ENCODE measurements at places on chromosomes 6 and 20. TPM values are rescaled to one million over a fixed set of nuclear protein-coding genes. Genes with fewer than 3 reads are reported as not detected.

Gene RBPJL
- not detected for total RNA-seq

GRCh38 chr6:85675030-85675819 is 32.5 kb upstream of the SYNCRIP start:
- H3K4me1 ChIP-seq, result peaks cover 6% of the 10 kb centered on the region
- H3K27me3 ChIP-seq, result no peaks in the 10 kb centered on the region
- no peaks in the 10 kb centered on the region for H3K36me3 ChIP-seq
- DNase-seq, result peak; percentile 54

- H3K27me3 ChIP-seq, result no peaks in the 10 kb centered on the region
- no peak for DNase-seq
These were observed 177.4 kb downstream of the TAF4 start for GRCh38 chr20:61888101-61888865.

- peak overlapping the region; percentile 49 for H3K27ac ChIP-seq
- H3K4me3 ChIP-seq, result peak overlapping the region; percentile 66
- DNase-seq, result no peak
These were observed 808 bp downstream of the SDC4 start for GRCh38 chr20:45347297-45347935.

DNA sequence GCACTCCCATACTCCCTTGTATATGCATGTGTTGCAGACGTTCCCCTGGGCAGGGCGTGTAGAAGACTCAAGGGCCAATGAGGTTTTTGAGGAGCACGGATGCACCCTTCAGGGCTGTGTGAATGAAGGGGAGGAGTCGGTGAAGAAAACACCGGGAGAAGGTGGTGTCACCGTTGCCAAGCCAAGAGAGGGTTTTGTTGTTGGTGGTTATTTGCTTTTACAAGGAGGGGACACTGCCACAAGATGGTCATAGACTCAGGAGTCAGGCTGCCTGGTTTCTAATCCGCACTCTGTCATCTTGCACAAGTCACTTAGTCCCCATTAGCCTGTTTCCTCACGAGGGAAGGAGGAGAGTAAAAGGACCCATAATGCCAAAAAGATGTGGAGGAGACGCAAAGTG is 124.0 kb downstream of the PXDC1 start:
- H3K27me3 ChIP-seq, result no peaks in the 10 kb centered on the region
- H3K4me1 ChIP-seq, result no peaks in the 10 kb centered on the region
- DNase-seq, result no peak

DNA sequence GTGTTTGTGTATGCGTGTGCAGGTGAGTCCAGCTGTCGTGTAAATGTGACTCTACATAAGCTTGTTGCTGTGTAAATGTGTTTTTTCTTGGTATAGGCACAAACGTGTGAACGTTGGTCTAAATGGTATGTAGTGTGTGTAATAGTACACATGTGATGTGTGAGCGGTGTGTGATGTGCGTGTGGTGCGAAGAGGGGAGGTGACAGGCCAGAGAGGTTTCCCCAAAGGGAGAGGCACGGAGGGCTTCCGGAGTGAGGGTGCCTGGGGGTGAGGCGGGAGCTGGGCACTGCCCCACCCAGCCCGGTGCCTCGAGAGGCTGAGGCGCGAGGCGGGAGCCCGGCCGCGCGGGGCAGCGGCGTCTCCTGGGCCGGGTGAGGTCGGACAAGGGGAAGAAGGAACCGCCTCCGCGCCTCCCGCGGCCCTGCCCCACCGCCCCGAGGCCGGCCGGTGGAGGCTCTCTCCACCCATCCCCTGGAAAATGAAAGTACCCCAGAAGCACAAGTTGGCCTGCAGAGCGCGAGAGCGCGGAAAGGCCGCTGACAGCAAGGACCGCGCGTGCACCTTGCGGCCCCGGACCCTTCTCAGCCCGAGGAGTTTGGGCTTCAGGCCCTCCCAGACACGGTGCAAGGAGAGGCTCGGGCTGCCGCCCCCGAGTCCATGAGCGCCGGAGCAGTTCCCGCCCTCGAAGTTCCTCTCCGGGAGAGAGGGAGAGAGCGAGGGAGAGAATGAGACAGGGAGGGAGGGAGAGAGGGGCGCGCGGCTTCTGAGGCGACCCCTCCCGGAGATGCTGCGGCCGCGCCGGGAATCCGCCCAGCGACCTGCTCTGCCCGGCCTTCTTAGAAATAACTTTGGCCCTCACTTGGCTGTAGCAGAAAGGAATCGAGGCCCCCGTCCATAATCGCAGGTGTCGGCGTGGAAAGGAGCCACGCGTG is 43.2 kb upstream of the OSTM1 start:
- peak overlapping the region; percentile 27 for H3K4me3 ChIP-seq
- DNase-seq, result peak; percentile 21
- peaks cover 100% of the 10 kb centered on the region for H3K27me3 ChIP-seq
- peaks cover 3% of the 10 kb centered on the region for H3K4me1 ChIP-seq
- no peak overlapping the region for H3K27ac ChIP-seq
- no peaks in the 10 kb centered on the region for H3K36me3 ChIP-seq

DNA sequence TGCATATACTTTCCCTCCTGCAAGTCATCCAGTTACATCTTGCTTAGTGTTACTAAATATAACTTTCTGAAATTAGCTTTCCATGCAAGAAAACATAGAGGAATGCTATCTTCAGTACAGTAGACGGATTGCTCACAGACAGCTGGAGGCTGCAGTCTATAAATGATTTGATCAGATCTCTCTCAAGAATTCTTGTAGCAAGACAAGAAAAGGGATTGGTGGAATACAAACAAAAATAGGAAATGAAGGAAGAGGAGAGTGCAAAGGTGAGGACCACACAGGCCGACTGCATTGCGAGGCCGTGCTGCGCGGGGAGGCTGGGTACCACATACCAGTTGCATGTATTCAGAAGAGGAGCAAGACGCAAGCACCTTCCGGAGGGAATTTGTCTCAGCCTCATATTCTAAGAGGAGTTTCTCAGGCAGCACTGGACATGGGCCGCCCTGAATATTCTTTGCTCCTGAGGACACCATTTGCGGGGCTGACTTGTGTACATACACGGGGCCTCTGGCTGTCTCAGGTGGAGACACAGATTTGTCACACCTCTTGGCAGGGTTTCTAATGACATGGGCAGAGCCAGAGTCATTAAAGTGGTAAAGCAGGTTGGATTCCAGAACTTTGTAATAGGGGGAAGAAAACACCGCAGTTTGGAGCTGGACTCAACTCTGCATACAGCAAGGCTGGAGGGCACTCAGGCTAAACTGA is 22.7 kb upstream of the KIF25 start:
- H3K27me3 ChIP-seq, result no peaks in the 10 kb centered on the region
- H3K4me1 ChIP-seq, result peaks cover 10% of the 10 kb centered on the region
- no peak overlapping the region for H3K4me3 ChIP-seq
- H3K27ac ChIP-seq, result peak overlapping the region; percentile 24

DNA sequence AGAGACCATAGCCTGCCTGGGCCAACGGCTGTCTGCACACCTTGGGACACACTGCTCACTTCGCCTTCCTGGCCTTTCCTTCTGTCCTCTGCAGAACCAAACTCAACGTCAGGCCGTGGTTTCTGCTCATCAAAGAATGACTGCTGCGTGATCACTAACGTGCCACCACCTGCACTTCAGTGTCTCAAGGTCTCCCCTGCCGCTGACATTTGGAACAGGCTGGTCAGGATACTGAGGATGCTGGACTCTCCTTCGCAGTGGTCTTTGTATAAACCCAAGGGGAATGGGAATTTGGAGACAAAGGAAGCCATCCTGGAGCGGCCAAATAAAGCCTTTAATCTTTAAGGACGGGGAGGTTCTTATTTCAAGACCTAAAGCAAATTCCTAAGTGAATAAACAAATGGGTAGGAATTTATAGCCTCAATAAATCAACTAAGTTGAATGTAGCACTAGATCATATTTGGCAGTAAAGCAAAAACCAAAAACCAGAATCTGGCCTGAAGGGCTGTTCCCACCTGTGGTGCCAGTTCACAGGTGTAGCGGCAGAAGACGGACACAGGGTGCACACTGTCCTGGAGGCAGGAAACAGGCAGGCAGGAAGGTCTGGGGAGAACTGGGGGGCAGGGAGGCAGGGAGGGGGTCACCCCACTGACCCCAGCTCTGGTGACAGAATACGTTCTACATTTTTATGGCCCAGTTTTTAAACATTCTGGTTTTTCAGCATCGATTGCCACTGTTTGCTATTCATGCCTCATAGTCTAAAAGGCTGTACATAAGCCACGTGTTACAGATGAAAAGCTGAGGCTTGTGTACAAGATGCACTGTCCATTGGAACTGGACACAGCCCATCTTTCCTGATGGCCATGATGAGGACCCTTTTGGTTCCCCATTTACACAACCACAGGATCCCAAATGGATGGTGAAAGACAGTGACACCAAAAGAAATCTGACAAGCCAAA is 36.6 kb downstream of the ABHD12 start:
- H3K36me3 ChIP-seq, result no peaks in the 10 kb centered on the region
- peaks cover 24% of the 10 kb centered on the region for H3K4me1 ChIP-seq
- H3K27ac ChIP-seq, result peak overlapping the region; percentile 47
- no peak for DNase-seq
- H3K4me3 ChIP-seq, result no peak overlapping the region
- no peaks in the 10 kb centered on the region for H3K27me3 ChIP-seq

GRCh38 chr6:11009353-11009752 is 34.8 kb downstream of the ELOVL2 start:
- DNase-seq, result peak; percentile 60
- no peaks in the 10 kb centered on the region for H3K36me3 ChIP-seq
- peaks cover 9% of the 10 kb centered on the region for H3K4me1 ChIP-seq
- H3K27ac ChIP-seq, result no peak overlapping the region
- H3K4me3 ChIP-seq, result no peak overlapping the region

Gene PKIB
- total RNA-seq, result 69.1 TPM

DNA sequence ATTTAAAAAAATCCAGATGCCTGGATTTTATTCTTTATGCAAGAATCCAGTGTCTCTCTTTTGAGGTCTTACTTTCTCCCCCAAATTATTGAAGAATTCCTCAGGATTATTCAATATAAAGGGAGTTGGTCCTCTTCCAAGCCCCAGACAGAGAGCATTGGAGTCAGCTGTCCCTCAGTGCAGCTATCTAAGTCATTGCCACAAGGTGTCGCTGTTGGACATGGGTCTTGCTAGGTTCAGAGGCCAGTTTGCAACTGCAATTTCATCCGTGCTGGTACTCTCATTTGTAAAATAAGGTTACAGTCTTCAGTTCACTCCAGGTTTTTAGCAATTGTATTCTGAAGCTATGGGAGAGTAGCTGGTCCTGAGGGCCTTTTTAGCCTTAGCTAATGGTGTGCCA is 27.8 kb downstream of the CCN2 start:
- H3K27me3 ChIP-seq, result no peaks in the 10 kb centered on the region
- H3K4me3 ChIP-seq, result no peak overlapping the region
- DNase-seq, result peak; percentile 79
- no peaks in the 10 kb centered on the region for H3K4me1 ChIP-seq

- H3K27ac ChIP-seq, result no peak overlapping the region
- H3K4me3 ChIP-seq, result no peak overlapping the region
- H3K36me3 ChIP-seq, result no peaks in the 10 kb centered on the region
These were observed 7.3 kb upstream of the LBP start for GRCh38 chr20:38338849-38339520.

Gene PRDM13
- total RNA-seq, result not detected

DNA sequence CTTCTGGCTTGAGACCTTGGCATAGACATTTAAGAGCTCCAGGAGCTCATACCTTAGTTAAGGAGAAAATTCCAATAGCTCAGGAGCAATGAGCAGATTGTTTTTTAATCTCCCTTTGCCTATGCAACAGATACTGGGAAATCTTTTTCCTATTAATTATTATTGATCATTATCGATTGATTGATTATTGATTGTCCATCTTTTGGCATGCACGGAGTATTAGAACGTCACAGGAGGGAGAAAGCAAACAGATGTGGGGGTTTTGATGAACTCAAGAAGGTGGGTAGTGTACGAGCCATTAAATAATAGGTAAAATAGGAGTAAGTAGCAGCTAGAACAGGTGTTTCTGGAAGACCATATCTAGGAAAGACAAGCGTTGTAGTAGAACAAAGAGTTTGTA is 205.0 kb downstream of the DOK5 start:
- no peak overlapping the region for H3K27ac ChIP-seq
- no peaks in the 10 kb centered on the region for H3K27me3 ChIP-seq
- no peak for DNase-seq
- H3K36me3 ChIP-seq, result no peaks in the 10 kb centered on the region

Gene DLL1
- 4.7 TPM for total RNA-seq

DNA sequence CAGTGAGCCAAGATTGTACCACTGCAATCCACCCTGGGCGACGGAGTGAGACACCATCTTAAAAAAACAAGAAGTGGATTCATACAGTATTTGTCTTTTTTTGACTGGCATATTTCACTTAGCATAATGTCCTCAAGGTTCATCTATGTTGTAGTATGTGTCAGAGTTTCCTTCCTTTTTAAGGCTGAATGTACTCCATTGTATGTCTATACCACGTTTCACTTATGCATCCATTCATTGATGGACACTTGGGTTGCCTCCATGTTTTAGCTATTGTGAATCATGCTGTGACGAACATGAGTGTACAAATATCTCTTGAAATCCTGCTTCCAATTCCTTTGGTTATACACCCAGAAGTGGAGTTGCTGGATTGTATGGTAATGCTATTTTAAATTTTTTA is 28.9 kb upstream of the FAM83D start:
- no peak overlapping the region for H3K4me3 ChIP-seq
- H3K27ac ChIP-seq, result no peak overlapping the region
- no peak for DNase-seq
- H3K36me3 ChIP-seq, result no peaks in the 10 kb centered on the region
- H3K27me3 ChIP-seq, result peaks cover 4% of the 10 kb centered on the region
- no peaks in the 10 kb centered on the region for H3K4me1 ChIP-seq

DNA sequence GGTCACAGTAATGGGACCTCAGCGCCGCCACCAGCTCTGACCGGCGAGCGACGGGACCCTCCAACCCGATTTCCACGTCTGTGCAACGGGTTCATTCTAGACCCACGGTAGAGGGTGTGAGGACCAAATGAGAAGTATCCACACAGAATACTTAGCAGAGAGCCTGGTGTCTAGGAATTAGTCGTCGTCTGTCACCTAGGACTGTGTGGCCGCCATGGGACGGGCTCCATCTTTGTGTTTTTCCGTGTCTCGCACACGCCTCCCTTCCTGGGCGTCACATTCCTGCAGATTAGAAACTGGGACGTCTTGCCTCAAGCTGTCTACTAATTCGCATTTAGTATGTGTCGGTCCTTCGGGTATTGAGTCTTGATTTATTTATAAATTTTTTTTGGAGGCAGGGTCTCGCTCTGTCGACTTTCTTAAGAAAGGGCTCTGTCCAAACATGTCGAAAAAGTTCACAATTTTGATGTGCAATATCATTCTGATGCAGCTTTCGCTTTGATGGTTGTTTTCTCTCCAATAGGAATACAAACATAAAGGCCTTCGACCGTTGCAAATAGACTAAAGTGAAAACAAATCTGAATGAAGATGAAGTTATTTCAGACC is 563 bp downstream of the MGME1 start:
- H3K4me3 ChIP-seq, result peak overlapping the region; percentile 95
- H3K4me1 ChIP-seq, result peaks cover 51% of the 10 kb centered on the region
- H3K27ac ChIP-seq, result peak overlapping the region; percentile 99
- peak; percentile 50 for DNase-seq
- no peaks in the 10 kb centered on the region for H3K36me3 ChIP-seq
- no peaks in the 10 kb centered on the region for H3K27me3 ChIP-seq

DNA sequence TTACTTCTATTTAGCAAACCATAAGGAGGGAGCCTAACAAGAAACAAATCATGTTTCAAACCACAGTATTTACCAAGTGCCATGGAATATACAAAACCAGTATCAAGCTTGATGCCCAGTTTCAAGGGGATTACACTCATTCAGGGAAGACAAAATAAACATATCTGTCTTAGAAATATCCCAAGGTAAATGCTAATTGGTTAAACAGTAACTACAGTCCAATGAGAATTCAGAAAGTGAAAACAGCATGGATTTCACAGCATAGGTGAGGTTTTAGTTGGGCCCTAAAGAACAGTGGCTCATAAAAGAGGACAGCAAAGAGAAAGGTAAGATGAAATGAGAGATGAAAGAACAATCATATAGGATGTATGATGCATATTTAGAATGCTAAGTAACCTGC is 110.3 kb downstream of the CHD6 start:
- no peak overlapping the region for H3K27ac ChIP-seq
- H3K4me3 ChIP-seq, result no peak overlapping the region
- peaks cover 12% of the 10 kb centered on the region for H3K36me3 ChIP-seq
- no peaks in the 10 kb centered on the region for H3K27me3 ChIP-seq
- no peak for DNase-seq

Measured in cardiac muscle cell (in vitro differentiated cells and primary cell).